CD4-positive, alpha-beta T cell treated with Interleukin-10 for 1 hour (primary cell): ENCODE measurements at places on chromosomes 12 and 14.

DNA sequence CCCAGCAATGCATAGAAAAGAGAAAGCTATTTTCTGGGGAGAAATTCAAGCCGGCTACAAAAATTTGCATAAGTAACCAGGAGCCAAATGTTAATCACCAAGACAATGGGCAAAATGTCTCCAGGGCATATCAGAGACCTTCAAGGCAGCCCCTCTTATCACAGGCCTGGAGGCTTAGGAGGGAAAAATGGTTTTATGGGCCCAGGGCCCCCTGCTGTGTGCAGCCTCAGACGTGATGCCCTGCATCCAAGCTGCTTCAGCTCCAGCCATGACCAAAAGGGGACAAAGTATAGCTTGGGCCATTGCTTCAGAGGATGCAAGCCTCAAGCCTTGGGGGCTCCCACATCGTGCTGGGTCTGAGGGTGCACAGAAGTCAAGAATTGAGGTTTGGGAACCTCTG, 15.8 kb downstream of the TMEM233 start:
- DNase-seq = no peak

GRCh38 chr12:110286623-110287022, 5.6 kb downstream of the ATP2A2 start:
- no peak for DNase-seq

- no peak for DNase-seq
These were observed 6.0 kb upstream of the RNASE6 start for GRCh38 chr14:20775043-20775442.

DNA sequence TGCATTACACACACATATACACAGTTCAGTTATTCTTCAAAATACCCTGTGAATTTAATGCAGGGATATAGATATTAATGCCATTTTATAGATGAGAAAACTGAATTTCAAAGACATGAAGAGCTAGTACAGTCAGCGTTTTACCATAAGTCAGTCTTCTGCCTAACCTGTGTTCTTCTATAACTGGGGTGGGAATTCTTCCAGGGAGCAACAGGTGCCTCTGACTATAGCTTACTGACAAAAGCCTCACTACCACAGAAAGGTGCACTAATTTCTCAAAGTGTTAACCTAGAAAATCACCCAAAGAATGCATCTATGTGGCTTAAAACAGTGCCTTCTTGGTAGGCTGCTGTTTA, 84.4 kb downstream of the STXBP6 start:
- no peak for DNase-seq

DNA sequence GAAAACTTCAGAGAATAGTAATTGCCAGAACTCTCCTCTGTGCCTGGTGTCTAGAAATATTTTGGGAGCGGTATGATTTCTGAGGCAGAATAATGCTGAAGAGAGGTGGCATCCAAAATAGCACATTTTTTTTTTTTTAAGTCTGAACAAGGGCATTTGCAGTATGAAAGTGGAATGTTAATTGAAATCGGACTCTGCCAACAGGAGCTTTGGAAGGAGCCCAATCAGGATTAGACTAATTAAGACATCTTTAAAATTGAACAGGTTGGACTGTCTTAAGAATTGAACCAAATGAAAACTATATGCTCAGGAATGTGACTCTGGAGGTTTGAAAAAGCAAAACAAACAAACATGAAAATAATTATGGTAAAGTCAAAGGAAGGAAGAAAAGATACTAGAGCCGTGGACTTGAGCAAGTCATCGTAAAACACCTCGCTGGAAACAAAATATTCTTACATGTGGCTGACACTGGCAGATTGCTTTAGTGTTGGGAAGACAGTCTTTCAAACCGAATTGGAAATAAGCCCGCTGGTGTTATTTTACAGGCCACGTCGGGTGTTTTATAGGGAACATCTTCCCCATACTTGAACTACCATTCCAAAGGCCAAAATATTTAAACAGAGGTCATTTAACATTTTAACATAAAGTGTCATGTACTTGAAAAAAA, 436.3 kb downstream of the VRK1 start:
- no peak for DNase-seq

DNA sequence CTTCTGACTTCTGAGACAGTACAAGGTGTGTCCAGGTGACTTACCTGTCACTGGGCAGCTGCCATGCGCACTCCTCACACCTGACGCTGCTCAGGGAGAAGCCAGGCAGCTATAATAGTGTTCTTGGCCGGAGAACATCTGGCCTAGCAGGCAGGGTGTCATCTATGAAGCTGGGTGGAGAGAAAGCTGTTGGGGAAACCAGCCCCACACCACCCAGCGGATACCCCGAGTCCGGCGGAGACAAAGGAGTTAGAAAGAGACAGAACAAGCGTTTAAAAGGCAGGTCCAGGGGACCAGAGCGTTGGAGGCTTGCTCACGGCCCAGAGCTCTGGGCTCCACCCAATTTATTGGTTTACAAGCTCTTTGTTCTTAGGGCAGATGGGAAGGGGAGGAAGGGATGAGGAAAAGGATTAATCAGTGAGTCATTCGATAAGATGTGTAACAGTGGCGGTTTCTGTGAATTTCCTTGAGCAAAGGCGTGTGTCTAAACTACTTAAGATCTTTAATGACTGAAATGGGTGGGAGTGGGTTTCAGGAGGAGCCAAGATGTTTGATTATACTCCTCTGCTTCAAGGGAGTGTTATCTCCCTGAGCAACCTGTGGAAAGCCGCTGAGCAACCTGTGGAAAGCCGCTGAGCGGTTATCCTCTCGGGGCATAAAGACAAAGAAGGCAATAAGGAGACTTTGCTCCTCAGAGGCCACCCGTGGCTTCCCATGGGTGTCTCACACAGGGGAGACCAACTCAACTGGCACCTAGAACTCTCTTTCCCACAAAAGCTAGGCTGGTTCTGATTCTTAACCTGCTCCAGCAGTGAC, at the start of gene GALNT8:
TSS of gene GALNT8 (plus strand) at position 580 of the 816 bp plus-strand sequence. CDS start 278 bp downstream, outside the sequence.
- DNase-seq = no peak

DNA sequence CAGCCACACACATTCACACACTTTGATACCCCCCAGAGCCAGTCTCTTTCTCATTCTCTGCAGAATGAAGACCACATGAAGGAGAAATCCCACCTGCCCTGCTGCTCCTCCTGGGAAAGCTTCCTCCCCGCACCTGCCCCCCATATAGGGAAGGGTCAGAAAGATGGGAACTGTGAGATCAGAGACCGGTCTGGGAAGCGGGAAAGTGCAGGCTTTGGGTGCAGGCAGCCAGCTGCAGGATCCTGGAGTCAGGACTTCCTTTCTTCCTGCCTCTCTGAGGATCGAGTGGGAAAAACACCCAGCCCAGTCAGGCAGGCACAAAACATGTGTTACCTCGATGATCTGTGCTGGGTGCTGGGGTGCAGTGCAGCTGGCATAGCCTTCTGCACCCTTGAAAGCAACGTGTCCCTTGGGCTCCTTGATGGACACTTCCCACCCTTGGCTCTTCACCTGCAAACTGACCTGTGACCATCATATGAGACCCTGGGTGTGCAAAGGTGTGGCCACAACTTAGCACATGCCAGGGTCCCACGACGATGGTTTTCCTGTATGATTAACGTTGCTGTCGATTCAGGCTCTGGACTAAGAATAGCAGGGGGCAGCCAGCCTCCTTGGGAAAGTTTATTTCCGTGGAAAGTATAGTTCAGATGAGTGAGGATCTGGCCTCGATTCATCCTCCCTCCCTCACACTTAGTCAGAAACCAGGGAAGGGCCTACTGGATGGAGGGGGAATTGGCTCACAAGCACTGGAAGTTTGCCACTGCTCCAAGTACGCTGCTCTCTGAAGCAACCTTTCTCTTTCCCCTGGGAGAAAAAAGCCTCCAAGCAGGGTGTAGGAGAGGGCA, 105.4 kb upstream of the MED13L start:
- no peak for DNase-seq

DNA sequence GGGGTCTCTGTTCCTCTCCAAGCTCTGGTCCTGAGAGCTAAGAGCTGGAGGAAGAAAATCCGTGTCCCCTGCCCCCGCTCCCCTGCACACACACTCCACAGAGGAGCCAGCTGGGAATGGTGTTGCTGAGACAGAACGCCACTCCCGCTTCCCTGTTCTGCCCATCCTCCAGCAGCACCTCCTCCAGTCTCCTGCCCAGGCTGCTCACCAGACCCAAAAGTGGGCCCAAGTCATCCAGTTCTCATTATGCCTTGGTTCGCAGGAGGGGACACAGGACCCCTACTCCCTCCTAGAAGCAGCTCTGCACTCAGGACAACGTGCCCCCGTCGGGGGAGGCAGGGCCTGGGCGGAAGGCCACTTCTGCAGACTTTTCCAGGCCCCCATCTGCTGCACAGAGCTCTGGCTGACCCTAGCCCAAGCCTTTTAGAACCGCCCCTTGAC, 830 bp upstream of the TRMT61A start:
- no peak for DNase-seq

- no peak for DNase-seq
These were observed 110.4 kb downstream of the BCAT1 start for GRCh38 chr12:24838531-24838950.
